ENCODE measurements at places on chromosomes 6 and 20. TPM values are rescaled to one million over a fixed set of nuclear protein-coding genes. Genes with fewer than 3 reads are reported as not detected.

- H3K27me3 ChIP-seq, result peaks cover 12% of the 10 kb centered on the region
- no peaks in the 10 kb centered on the region for H3K4me1 ChIP-seq
- no peaks in the 10 kb centered on the region for H3K36me3 ChIP-seq
- H3K4me3 ChIP-seq, result no peak overlapping the region
Measured at GRCh38 chr6:167396659-167397490, 72.0 kb downstream of the TTLL2 start.

DNA sequence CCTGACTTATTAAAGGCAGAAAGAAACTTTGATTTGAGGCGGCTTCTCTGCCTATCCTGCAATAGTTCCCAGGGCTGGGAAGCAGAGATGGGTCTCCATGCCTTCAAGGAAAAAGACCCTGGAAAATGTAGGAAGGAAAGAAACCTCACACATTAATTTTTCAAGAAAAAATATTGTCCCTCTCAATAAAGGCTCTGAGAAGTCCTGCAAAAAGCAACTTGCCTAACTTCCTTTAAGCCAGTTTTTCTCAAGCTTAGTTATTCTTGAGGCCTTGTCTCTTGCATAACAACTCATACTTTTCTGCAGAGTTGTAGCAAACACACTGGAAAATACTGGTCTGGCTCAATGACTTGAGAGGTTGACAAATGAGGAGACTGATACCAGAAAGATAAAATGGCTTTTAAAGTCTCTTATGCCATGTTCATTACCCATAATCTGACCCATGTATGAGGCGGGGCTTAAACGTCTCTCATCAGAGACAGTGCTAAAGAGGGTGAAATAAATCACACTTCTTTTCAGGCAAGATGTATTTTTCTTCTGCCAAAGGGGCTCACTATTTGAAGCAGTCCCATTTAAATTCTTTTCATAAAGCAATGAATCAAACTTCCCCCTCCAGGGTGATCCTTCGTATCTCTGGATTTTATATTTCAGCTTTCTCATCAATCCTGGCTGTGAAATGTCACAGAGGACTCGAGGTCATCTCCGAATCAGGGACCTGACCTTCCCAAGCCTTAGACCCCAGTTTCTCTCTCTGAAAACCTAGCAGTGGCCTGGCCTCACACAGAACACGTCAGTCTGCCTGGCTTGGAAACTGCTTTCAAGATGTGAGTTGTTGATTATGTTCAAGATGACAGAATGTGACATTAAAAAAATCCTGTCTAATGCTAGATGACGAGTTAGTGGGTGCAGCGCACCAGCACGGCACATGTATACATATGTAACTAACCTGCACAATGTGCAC, 82.3 kb upstream of the KCNG1 start:
- H3K4me1 ChIP-seq, result no peaks in the 10 kb centered on the region
- no peaks in the 10 kb centered on the region for H3K36me3 ChIP-seq
- no peak overlapping the region for H3K4me3 ChIP-seq
- H3K27ac ChIP-seq, result no peak overlapping the region
- no peak for DNase-seq
- H3K27me3 ChIP-seq, result peaks cover 8% of the 10 kb centered on the region

DNA sequence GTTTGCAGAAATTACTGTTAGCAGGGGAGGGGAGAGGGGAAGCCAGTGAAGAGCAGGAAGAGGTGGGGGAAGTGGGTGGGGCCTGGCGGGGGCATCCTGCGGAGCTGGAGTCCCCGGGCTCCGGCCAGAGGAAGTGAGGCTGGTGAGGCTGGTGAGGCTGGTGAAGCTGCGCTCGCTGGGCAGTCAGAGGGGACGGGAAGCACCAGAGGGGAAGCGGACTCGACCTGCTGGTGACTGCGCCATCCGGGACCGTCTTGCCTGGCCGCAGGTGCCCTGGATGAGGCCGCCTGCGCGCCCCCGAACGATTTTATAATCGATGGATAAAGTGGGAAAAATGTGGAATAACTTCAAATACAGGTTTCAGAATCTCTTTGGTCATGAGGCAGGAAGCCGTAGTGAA, 635.3 kb upstream of the MARCKS start:
- DNase-seq, result no peak
- no peaks in the 10 kb centered on the region for H3K27me3 ChIP-seq
- H3K4me1 ChIP-seq, result no peaks in the 10 kb centered on the region
- no peaks in the 10 kb centered on the region for H3K36me3 ChIP-seq

The SAYSD1 gene
- 18.4 TPM for total RNA-seq

GRCh38 chr6:167211881-167212712, 54.3 kb upstream of the GPR31 start:
- H3K36me3 ChIP-seq, result no peaks in the 10 kb centered on the region
- H3K27ac ChIP-seq, result no peak overlapping the region
- H3K27me3 ChIP-seq, result peaks cover 3% of the 10 kb centered on the region
- DNase-seq, result no peak
- no peak overlapping the region for H3K4me3 ChIP-seq

The PAX1 gene
- total RNA-seq, result not detected

The COL9A1 gene
- 1.8 TPM for total RNA-seq
